CD4-positive, alpha-beta T cell treated with Interleukin-2 at 100 ng/mL for 4 hours (primary cell): ENCODE measurements at places on chromosomes 11 and 22.
A peak's percentile ranks its signal among the peaks of the same experiment; 100 is the strongest.

DNA sequence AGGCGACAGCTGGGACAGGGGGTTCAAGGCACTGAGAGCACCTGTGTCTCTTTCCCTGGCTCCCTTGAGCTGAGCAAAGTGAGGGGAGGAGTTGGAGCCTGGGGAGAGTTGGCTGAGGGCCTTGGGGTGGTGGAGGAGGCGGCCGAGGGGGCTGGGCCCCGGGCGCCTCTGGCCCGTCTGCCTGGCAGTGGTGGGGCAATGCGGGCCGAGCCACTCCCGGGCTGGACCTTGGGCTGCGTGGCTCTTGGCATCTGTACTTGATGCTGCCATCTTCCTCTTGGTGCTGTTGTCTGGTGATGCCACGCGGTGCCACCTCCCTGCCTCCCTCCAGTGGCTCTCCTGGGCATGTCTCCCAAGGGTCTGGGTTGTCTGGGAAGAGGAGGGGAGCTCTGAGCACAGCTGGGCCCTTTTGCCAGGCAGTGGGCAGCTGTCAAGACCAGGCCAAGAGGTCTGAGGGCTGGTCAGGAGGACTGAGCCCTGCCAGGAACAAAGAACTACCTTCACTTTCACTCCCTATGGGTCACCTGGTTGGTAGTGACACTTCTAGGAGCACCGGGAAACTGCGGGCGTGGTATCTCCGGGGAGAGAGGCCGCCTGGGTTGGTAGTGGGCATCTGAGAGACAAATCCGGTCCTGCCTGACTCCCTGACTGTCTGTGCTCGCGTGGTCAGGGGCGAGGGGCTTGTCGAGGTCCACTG, 1.3 kb downstream of the GRIK4 start:
- DNase-seq: no peak

DNA sequence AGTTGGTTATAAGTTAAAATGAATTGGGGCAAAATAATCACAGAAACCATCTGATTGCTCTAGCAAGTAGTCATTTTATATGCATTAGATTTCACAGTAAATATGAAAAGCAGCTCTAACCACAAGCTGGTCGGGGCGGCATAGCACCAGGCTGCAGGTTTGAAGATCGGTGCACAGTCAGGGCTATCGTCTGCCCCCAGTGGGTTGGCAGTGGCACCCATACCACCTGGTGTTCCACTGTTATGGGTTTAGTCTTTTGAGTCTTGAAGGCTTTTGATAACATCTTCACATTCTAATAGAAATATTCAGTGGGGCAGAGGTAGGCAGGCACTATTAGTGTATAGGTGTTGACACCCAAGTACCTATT, 62.1 kb downstream of the GRK3 start:
- no peak for DNase-seq

GRCh38 chr22:41904450-41905410, 10.1 kb downstream of the SHISA8 start:
- no peak for DNase-seq

GRCh38 chr11:12238420-12238819, 128.0 kb downstream of the MICAL2 start:
- no peak for DNase-seq

DNA sequence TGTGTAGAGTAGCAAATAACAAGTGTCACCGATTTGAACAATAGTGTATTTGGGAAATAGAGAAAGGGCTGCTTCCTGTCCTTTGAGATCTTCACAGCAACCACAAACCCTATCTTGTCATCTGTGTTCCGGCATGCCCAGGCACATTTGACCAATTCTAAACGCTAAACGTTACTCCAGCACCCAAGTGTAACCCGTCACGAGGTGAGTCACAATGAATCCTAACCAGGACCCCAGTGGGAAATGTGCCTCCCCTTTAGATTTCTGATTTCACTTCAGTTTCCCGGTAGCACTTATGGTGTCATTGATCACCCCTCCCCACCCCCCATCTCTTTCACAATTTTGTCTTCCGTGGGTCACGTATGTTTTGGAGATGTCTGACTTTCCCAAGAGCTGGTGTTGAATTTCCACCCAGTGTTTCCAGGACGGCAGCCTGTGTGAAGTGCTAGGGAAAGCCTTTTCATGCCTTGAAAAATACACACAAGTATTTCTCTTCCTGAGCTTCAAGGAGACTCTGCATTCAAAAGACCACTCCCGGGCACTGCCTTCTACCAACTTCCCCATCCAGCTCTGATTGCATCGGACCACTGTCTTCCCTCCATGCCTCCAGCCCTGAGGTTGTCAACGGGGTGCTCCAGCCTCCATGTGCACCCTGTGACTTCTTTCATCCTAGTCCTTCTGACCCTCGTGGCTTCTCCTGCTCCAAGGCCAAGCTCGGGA, 10.5 kb upstream of the C11orf24 start:
- peak; percentile 42 for DNase-seq

DNA sequence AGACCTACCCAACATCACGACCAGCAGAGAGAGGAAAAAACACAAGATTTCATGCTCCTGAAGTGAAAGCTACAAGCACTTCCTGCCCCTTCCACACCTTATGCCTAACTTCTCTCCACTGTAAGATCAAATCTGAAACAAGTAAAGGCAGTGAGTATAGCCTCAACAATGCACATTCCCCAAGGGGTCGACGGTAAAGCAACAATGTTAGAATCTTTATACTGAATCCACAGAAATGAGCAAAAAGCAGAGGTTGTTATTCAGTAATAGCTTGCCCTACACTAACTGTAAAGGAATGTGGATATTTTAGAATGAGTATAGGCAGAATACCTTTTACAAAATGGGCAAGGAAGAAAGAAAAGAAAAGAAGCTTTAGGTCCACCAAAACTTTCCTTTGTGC, 15.6 kb downstream of the ARFGAP3 start:
- no peak for DNase-seq

GRCh38 chr22:43535741-43536140, 123.9 kb downstream of the MPPED1 start:
- DNase-seq: no peak

DNA sequence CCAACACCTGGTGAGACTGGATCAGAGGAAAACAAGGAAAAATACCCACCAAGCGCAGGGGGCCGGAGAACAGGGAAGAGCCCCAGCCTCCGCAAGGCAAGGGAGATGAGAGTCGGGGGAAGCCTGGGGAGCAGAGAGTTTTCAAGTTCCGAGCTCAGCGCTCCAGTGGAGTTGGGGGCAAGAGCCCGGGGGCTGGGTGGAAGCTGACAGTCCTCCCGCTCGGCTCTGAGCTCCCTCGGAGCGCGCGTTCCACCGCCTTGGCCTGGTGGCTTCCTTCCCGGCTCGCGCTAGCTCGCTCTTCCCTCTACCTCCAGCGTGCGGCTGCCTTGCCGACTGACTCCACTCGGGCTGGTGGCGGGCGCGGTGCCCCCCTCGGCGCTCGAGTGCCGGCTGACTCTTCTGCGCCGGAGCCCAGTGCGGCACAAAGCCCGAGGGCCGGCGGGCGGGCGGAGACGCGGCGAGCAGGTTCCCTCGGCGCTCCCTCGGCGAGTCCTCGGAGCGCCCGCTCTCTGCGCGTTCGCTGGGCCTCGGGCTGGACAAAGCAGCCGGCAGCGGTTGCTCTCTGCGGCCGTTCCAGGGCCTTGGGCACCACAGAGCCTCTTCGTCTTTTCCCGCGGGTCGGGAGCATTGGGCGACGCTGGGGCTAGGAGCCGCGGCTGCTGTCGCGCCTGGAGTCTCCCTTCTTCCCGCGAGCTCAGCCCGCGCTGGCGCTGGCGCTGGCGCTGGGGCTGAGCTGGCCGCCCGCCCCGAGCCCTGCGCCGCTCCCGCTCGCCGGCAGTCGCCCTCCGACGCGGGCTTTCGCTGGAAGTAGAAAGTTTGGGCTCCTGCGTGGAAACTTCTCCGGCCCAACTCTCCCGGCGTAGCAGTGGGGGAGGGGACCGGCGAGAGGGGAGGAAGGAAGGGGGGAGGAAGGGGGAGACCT, 1.0 kb downstream of the PAX6 start:
- no peak for DNase-seq
